Right ventricle myocardium superior (tissue), 1 donor: ENCODE measurements at places on chromosomes 16 and 17. TPM values are rescaled to one million over a fixed set of nuclear protein-coding genes. Genes with fewer than 3 reads are reported as not detected.

The CPNE2 gene
- 13.3 TPM for total RNA-seq

The KRTAP2-1 gene
- not detected for total RNA-seq

The TMEM88 gene
- 32.4 TPM for total RNA-seq

The ADAD2 gene
- total RNA-seq, result 0.65 TPM

The TSEN54 gene
- total RNA-seq, result 5.6 TPM

The DERL2 gene
- 24.7 TPM for total RNA-seq

The SPN gene
- 0.91 TPM for total RNA-seq

The TP53 gene
- 11.5 TPM for total RNA-seq

The HOXB5 gene
- 0.13 TPM for total RNA-seq

The SLC6A2 gene
- not detected for total RNA-seq

The SEPHS2 gene
- 28.6 TPM for total RNA-seq

The ODAD4 gene
- 0.75 TPM for total RNA-seq

The SOX9 gene
- 10.9 TPM for total RNA-seq

The ABCC12 gene
- not detected for total RNA-seq

The FUS gene
- 79.3 TPM for total RNA-seq

The DDX52 gene
- total RNA-seq, result 13.6 TPM

The PDE6G gene
- total RNA-seq, result not detected

The KRTAP4-6 gene
- total RNA-seq, result not detected

The INPP5K gene
- total RNA-seq, result 32.9 TPM

The ALDH3A1 gene
- total RNA-seq, result 0.27 TPM

The ABCC11 gene
- not detected for total RNA-seq

The IL21R gene
- 0.13 TPM for total RNA-seq

The TEKT1 gene
- not detected for total RNA-seq

The FOXN1 gene
- total RNA-seq, result not detected

The KRT15 gene
- total RNA-seq, result not detected

The EFNB3 gene
- 0.13 TPM for total RNA-seq

The SDR42E2 gene
- total RNA-seq, result not detected

The STAT3 gene
- total RNA-seq, result 127 TPM

The VAT1L gene
- total RNA-seq, result 13.7 TPM

The DHODH gene
- total RNA-seq, result 8.3 TPM

The KIF2B gene
- not detected for total RNA-seq

The KRTAP9-4 gene
- not detected for total RNA-seq

The ABCA10 gene
- 6.9 TPM for total RNA-seq

The CIBAR2 gene
- not detected for total RNA-seq

The PARD6A gene
- total RNA-seq, result 3.2 TPM

The POLG2 gene
- 7.4 TPM for total RNA-seq

The LPO gene
- not detected for total RNA-seq

The KRTAP2-3 gene
- total RNA-seq, result not detected

The ACSF3 gene
- 15.5 TPM for total RNA-seq

The CASKIN2 gene
- total RNA-seq, result 33.3 TPM

The TBC1D3K gene
- not detected for total RNA-seq

The QPRT gene
- 31.8 TPM for total RNA-seq

The AATK gene
- total RNA-seq, result 5.3 TPM
